Pons (tissue), 1 donor: ENCODE measurements at places on chromosomes 2 and 18.

- DNase-seq: no peak
These were observed 113.4 kb downstream of the MC4R start for GRCh38 chr18:60259052-60259681.

DNA sequence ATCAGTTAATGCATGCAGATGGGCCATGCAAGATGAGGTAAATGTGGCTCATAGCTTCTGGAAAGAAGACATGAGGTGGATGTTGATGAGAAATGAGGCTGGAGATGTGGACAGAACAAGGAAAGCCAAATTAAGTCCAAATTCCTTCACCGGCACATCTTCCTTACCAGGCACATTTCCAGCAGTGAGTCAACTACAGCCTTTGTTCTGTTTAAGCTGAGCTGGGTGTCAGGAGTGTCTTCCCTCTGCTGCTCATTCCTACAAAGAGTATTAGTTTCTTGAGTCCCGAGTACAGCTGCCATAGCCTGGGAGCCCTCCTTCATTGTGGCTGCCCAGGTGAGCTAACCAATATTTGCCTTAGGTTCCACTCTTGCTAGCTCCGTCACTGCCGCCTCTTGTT is 945.0 kb downstream of the SLC4A3 start:
- DNase-seq: no peak

- DNase-seq: no peak
These were observed 91.1 kb downstream of the TPO start for GRCh38 chr2:1504311-1504750.

- no peak for DNase-seq
These were observed 217.6 kb downstream of the HDAC4 start for GRCh38 chr2:239182981-239183791.

DNA sequence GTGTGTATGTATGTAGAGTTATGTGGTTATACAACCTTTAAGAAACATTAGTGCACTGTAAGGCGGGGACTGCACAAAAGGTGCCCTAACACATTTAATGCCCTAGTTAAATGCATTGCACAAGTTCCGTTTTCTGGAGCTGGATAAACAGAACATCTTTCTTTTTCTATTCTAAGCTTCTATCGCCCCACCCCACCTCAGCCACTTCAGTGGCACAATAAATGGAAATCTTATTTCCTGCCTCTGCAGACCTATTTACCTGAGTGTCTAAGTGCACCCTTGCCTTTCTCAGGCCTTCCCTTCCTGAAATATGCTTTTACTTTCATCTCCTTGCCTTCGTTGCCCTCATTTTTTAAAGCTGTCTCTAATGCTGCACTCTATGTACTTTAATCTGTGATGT is 123.5 kb downstream of the TANC1 start:
- no peak for DNase-seq

DNA sequence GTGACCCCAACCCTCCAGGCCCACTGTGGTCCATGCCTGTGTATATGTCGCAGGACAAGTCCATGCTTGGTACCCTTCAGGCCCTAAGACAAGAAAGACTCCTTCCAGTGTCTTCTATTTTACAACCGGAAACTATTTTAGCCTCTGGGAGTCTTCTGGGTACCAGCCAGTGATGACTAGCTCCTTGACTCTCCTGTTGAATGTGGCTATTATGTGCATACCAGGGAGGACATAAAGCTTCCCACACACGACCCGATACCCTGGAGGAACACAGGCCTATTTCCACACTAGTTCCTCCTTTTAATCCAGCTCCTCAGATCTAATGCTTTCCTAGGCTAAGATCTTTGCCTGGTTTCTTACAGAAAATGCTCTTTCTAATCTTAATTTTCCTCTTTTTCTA is 178.1 kb downstream of the NCKAP5 start:
- no peak for DNase-seq

- no peak for DNase-seq
These were observed 40.7 kb downstream of the MRPL44 start for GRCh38 chr2:223997938-223998337.

GRCh38 chr2:168179592-168179991 is 67.8 kb downstream of the STK39 start:
- no peak for DNase-seq

GRCh38 chr18:22639026-22639463 is 221.3 kb upstream of the CTAGE1 start:
- no peak for DNase-seq

DNA sequence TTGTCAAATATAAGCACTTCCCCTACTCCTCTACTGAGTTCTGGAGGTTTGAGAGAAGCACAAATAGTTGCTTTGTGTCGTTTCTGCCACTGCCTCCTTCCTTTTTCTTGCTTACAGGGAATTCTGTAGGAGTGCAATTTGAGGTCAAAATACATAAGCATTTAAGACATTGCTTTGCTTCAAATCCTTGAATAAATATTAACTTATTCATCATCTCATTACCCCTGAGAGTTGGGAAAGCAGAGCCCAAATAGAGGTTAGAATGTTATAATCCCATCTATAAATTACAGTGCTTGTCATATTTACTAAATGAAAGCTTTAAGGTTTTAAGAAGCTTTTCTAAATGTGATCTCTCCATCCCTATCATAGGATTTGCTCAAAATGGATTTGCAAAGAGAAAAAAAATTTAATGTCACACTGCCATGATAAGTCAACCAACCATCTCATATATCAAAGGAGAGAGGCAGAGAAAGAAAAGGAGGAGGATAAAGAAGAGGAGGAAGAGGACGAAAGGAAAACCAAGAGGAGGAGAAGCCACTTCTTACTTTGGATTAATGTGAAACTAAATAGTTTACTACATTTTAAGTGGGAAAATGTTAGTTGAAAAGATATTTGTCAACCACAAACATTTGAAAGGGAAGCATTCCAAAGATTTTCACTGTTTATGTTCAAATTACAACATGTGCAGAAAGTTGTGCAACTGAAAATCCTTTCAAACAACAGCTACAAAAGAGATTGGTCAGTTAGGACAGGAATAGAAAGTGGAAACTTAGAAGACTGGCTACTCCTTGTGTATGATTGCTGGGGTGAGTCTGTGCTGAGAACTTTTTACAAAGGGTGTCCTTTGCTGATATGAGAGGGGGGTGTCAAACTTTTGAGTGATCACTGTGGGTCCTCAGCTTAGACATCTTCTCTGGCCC is 277.3 kb upstream of the FN1 start:
- DNase-seq: peak; percentile 17

DNA sequence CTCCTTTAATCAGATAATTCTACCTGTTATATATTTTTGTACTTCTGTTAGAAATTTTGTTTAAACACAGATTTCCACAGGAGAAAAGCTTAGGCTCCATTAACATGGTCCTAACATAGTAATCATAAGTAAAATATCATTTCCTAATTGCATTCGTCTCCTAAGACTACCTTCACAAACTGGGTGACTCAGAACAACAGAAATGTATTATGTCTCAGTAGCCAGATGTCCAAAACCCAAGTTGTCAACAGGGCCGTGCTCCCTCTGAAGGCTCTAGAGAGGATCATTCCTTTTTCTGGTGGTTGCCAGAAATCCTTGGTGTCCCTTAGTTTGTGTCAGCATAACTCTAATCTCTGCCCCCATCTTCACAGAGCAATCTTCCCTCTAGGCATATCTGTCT is 5.4 kb downstream of the FBXO15 start:
- no peak for DNase-seq

- peak; percentile 93 for DNase-seq
These were observed 7.1 kb upstream of the NAPG start for GRCh38 chr18:10518595-10519255.

DNA sequence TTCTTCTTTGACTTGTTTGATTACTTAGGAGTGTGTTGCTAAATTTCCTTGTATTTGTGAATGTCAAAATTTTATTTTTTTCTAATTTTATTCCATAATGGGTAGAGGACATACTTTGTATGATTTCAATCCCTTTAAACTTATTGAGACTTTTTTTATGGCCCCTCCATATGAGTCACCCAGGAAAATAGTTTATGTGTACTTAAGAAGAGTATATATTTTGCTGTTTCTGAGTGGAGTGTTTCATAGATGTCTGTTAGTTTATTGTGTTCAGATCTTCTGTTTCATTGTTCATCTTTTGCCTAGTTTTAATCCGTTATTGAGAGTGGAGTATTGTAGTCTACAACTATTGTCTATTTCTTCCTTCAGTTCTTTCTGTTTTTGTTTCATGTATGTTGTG is 81.9 kb downstream of the EPB41L5 start:
- no peak for DNase-seq

GRCh38 chr18:5524660-5525059 is 19.1 kb downstream of the EPB41L3 start:
- no peak for DNase-seq

GRCh38 chr2:45712570-45712969 is 61.1 kb downstream of the PRKCE start:
- DNase-seq: no peak

- no peak for DNase-seq
These were observed 77.7 kb downstream of the MEIS1 start for GRCh38 chr2:66512626-66513025.

DNA sequence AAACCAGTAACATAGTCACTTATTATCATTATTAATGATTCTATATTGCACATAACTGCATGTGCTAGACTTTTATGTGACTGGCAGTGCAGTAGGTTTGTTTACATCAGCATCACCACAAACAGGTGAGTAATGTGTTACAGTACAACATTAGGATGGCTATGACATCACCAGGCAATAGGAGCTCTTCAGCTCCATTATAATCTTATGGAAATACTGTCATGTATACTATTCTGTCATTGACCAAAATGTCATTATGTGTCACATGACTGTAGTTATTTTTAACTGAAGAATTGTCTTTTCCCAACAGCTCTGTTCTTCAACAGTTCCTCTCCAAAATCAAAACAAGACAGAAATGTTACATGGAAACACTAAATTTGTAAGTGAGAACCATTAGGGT is 96.3 kb downstream of the C18orf54 start:
- no peak for DNase-seq
